ENCODE measurements at places on chromosomes 5 and 9.

DNA sequence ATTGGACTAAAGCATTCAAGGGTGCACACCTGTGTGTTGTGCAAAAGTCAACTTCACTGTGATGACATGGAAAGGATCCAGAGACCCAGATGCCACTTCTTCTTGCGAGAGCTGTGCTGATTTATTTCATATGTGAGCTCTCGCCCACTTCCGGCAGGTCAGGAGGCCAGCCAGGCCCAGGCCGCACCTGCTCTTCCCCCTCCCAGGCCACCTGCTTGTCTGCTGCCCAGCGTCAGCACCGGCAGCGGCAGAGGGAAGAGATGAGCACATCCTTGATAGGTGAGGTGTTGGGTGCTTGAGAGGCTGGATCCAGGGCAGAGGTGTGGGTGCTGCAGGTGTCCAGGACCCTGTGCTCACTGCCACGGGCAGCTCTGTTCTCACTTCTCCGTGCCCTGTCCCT is 242.9 kb downstream of the FANCC start:
- DNase-seq: no peak

- DNase-seq: no peak
These were observed 259.9 kb upstream of the RASA1 start for GRCh38 chr5:87007737-87008136.

GRCh38 chr9:136059851-136060670 is 35.0 kb downstream of the NACC2 start:
- no peak for DNase-seq

DNA sequence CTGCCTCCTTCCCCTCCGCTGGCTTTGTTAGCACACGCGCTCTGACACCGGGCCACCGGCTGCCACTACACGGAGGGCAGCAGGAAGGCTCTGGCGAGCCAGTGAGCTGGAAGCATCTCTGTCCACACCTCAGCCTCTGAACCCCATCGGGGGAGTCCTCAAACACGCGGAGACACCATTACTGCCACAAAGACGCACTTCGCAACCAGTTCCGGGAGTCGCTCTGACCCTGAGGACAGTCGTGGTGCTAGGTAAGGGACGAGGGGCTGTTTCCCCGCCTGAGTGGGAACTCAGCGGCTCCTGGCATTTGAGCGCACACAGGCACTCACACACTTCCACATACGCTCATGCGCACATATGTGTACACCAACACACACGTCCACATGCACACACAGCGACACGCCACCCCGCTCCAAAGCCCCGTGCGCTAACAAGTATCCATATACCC is 160.0 kb downstream of the C9orf152 start:
- DNase-seq: no peak

DNA sequence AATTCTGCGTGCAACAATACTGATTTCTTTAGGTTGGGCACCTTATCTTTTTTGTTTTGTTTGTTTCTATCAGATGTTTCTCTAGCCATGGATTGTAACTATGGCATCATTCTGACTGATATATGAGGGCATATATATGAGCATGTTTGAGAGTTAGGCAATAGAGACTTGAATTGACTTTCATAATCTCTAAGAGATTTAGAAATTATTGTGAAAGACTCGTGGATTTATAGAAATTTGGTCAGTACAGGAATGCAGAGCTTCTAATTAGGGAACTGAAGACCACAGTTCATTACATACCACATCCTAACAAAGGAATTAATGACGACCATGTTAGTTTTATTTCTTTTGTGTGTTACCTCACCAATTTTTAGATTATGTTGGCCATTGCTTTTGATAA is 546.0 kb upstream of the GRAMD2B start:
- no peak for DNase-seq

DNA sequence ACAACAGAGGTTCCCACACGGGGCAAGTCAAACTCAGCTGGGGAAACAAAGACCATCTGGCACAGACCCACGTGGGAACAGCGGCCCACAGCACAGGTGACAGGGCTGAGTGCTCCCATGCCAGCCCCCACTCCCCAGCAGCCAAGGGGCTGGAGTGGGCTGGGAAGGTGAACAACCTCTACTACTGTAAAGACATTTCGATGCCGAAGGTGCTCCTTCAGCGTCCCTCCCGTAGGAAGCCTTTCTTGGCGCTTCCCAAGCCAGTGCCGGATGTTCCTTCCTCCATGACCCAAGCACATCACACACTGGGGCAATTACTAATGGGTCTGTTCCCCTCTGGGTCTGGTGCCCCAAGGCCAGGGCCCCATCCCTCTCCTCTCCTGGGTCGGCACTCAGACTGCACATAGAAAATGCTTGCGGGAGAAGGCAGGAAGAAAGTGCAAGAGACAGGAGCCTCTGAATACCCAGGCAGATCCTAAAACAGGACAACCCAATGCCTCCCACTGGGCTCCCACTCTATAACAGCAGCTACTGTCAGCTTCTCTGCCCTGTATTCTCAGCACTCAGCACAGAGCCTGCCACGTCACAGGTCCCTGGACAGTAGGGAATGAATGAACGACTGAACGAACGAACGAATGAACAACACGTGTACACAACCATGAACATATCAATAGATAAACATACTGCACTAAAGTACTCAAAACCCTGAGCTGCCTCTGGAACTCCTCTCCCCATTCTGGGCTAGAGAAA is 77.0 kb upstream of the LRRTM2 start:
- no peak for DNase-seq

DNA sequence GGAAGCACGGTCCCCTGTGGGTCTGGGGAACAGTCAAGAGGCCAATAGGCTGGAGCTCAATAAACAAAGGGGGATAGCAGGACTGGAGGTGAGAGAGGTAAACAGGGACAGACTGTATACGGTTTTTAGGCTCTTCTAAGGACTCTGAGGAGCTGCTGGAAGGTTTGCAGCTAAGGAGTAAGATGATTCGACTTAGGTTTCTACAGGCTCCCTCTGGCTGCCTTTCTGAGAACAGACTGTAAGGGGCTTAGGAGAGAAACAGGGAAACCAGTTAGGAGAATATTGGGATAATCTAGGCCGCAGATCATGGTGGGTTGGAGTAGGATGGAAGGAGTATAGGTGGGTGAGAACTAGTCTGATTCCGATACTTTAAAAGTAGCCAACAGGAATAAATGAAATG is 10.4 kb downstream of the CDK5RAP2 start:
- no peak for DNase-seq

DNA sequence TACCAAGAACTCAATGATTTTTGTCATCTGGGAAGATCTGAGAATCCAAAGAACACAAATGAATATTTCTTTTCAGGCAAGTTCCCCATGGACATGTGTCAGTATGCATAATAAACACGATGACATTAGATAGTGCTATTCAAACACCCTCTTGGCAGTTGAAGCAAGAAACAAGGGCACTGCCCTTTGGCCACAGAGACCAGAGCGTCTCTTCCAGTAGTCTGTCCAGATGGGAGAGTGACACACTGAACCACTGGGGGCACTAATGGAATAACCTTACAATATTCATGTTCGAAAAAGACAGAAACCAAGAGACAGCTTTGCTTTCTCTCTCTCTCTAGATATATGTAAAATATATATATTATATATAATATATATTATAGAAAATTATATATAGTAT is 301.9 kb downstream of the CTNND2 start:
- DNase-seq: no peak

DNA sequence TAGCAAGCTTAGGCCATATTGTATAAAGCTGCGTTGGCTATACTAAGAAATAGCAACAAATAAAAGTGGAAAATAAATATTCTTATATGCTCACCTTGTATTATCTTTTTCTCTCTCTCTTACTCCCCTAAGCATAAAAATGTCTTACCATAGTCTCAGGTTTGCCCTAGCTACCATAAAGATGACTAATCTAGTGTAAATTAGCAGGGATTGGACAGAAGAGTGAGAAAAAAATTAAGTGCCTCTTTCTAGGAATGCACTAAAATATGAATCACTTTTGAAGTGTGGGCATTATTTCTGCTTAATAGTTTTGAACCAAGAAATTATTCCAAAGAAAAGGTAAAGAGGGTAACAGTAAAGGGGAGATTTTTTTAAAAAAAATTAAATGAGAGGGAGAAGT is 201.3 kb downstream of the HINT1 start:
- DNase-seq: no peak

DNA sequence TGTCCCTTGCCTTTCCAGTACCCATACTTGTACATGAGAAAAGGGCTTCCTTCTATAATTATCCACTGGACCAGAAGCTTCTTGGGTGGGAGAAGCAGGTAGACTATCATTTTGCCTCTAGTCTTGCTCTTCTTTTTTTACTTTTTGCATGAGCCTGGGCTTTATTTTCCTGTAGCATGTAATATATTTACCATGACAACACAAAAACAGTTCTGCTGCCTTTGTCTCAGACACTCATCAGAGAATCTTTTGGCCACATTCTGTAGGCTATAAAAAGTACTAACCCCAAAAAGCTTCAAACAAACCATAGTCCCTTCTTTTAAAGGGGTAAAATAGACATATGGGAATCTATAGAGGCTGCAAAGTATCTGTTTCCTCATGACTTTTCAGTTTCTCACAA is 339.2 kb upstream of the PIK3R1 start:
- DNase-seq: no peak

GRCh38 chr9:6219981-6220380 is 4.4 kb downstream of the IL33 start:
- no peak for DNase-seq

DNA sequence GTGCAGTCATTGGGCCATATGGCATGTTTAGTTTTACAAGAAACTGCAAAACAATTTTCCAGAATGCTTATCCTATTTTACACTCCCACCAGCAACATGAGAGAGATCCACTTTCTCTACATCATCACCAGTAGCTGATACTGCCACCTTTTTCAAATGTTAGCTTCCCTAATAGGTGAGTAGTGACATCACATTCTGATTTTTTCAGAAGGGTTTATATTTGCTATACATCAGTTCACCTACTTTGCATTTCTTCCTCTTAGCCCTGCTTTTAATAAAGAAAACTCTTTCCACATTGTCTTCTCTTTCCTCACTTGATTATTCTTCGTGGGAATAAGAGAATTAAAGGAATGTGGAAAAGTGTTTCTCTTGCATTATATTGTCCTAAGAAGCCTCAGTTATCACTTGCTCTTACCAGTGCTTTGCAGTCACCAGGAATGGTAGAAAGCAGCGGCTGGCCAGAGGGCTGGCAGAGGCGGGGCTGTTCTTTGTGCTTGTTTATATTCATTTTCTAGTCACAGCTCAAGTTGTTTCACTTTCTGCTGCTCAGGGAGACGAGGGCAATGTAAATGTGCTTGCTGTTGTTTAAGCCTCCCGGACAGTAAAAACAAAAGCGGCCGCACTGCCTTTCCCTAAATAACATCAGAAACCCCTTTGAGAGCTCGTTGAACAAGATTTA is 164.8 kb downstream of the HSD17B3 start:
- no peak for DNase-seq

DNA sequence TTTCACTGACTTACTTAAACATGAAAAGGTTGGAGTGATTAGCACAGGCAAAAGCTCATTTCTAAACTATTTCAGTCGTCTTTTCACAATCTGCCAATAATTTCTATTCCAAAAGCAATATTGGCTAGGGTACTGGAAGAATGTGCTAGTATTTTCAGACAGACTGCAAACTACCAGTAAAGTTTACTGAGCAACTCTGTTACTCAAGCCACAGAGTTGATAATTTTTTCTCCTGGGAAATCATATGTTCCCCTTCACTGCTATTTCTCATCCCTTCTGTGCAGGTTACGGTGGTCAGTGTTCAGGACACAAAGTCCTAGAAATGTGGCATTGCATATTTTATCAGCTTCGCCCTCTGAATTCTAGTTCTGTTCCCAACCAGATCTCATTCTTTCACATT is 343.3 kb upstream of the TNC start:
- no peak for DNase-seq

DNA sequence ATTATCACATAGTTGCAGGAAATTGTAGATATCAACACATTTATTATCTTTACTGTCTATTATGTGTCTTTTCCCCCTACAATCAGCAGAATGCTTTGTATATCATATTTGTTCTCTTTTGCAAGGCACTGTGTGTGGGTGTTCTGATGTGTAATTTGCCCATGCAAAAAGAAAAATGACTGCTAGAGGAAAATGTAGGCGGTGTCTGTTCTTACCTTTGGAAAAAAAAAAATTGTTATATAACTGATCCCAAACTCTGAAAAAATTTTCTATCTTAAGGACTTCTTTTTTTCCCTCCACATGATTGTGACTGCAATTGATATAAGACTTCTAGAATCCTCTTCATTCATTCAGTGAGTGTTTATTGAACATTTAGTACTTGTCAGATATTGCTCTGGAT is 24.5 kb downstream of the MRPS30 start:
- DNase-seq: no peak

DNA sequence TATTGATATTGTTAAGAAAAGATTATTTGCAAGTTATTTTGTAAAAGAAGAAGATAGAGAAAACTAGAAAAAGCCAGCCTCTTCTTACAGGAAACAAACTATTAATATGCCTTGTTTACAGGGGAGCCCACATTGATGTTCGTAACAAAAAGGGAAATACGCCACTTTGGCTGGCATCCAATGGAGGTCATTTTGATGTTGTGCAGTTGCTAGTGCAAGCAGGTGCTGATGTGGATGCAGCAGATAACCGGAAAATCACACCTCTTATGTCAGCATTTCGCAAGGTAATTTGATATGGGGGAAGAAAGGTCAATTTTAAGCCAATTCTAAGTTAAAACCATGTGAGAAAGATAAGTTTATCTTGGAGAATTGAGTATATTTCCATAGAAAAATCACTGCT is 37.6 kb upstream of the EIF4EBP3 start:
- DNase-seq: no peak

GRCh38 chr9:96719921-96720320 is 58.0 kb downstream of the ZNF510 start:
- DNase-seq: no peak

DNA sequence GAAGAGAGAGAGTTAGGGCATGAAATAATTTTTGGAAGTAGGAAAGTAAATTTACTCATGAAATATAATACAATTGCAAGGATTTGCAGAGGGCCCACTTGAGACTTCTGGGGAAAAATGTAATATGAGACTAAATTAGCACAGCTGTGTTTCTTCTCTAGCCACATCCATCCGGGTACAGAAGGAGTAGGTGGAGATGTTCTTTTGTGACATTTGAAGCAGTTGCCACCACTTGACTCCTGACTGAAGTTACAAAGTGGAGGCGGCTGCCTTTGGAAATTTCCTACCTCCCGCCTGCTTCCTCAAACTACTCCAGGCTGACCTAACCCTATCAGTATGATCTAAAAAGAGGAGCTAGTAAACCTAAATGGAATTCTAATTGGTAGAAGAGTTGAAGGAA is 58.1 kb upstream of the SHISAL2B start:
- no peak for DNase-seq

- DNase-seq: no peak
These were observed 13.2 kb downstream of the EPB41L4B start for GRCh38 chr9:109307380-109308240.

DNA sequence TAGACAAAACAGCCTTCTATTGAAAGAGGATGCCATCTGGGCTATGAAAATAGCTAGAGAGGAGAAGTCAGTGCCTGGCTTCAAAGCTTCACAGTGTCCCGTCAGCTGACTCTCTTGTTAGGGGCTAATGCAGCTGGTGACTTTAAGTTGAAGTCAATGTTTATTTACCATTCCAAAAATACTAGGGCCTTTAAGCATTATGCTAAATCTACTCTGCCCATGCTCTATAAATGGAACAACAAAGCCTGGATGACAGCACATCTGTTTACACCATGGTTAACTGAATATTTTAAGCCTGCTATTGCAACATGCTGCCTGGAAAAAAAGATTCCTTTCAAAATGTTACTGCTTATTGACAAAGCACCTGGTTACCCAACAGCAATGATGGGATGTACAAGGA is 309.1 kb downstream of the NTRK2 start:
- no peak for DNase-seq

GRCh38 chr5:160497878-160498277 is 76.2 kb downstream of the PTTG1 start:
- no peak for DNase-seq

- DNase-seq: no peak
These were observed 1746.4 kb downstream of the EFNA5 start for GRCh38 chr5:105924366-105924765.

Data from stimulated activated naive CD4-positive, alpha-beta T cell treated with Interleukin-2 at 50 U/mL for 16 hours (primary cell).